ENCODE measurements at places on chromosomes 7 and 10.

DNA sequence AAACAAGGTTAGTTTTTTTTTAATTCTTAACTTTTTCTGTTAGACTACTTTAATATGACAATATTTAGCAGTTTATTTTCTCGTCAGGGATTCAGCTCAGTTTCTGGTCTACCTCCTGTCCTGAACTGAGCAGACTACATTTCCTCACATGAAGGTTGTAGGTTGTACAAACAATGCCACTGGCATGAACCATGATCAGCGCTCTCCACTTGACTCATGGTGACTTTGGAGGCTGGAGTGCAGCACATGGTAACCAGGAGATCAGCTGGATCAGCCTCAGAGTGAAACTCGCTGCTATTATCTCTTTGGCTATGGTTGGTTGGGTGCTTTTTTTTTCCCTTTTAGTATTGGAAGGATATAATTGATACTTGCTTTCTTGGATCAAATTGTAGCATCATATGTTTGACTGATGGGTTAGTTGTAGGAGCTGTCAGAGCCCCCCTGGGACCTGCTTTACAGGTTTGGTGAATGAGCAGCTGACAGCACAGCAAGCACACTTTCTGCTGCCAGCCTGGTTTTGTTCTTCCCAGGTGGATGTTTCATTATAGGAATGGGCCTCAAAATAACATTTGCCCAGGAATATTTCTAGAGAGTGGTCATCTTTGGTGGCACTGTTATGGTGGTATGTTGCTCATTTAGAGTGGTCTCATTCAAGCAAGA is 556.4 kb downstream of the AUTS2 start:
- DNase-seq: no peak

GRCh38 chr7:22860784-22861482 is 38.3 kb upstream of the TOMM7 start:
- DNase-seq: peak; percentile 55

DNA sequence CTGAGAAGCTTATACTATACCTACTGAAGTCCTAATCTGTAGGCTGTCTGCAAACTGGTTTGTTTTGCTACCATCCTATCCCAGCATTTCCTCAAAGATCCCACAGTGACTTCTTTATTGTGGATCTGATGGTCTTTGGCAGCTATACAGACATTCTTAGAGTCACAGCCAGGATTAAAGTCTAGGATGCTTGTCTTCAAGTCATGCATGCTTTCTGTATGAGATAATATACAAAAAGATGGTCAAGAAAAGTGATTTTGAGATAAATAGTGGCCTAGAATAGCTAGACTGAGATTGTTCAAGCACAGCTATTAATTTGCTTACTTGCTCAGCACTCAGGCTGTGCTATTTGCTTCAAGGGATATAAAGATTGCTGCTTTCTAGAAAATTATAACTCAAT is 454.4 kb downstream of the AUTS2 start:
- DNase-seq: no peak

DNA sequence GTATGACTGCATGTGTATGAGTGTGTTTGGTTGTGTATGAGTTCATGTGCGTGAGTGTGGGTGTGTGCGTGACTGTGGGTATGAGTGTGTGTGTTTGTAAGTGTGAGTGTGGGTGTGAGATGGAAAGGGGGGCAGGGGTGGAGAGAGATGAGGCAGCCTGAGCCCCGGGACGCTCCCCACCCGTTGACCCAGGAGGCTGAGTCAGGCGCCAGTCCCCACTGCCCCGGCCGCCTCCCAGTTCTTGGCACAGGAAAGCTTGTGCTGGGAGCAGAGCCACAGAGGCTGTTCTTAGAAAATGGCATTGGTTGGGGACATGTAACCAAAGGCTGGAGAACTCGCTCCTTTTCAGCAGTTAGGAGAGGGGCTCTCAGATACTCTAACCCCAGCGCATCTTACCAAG is 27.8 kb upstream of the NUB1 start:
- no peak for DNase-seq

- no peak for DNase-seq
Observed at GRCh38 chr10:603745-604144, 85.7 kb downstream of the DIP2C start.

- peak; percentile 11 for DNase-seq
Observed at GRCh38 chr7:79528421-79528820, 75.0 kb upstream of the MAGI2 start.
